Activated CD8-positive, alpha-beta memory T cell treated with anti-CD3 and anti-CD28 coated beads for 1 hour (primary cell): ENCODE measurements at places on chromosomes 2 and 18.

GRCh38 chr2:39787950-39788349 is 8.9 kb upstream of the THUMPD2 start:
- DNase-seq = no peak

GRCh38 chr2:190545555-190546385 is 11.2 kb upstream of the NEMP2 start:
- no peak for DNase-seq

GRCh38 chr2:58101500-58101899 is 54.9 kb downstream of the VRK2 start:
- no peak for DNase-seq

- DNase-seq = no peak
These were observed 14.4 kb upstream of the MYO5B start for GRCh38 chr18:50209311-50209710.

GRCh38 chr2:57022496-57022895 is 838.7 kb downstream of the CCDC85A start:
- no peak for DNase-seq
